Immature natural killer cell (primary cell): ENCODE measurements at places on chromosomes 3 and 15. TPM values are rescaled to one million over a fixed set of nuclear protein-coding genes. Genes with fewer than 3 reads are reported as not detected.

Gene SLC9C1
- polyA plus RNA-seq = not detected

Gene GOLGA6D
- not detected for polyA plus RNA-seq

Gene KLHL6
- polyA plus RNA-seq = 3.9 TPM

Gene DOCK3
- polyA plus RNA-seq = 0.06 TPM

Gene FBXL22
- not detected for polyA plus RNA-seq

DNA sequence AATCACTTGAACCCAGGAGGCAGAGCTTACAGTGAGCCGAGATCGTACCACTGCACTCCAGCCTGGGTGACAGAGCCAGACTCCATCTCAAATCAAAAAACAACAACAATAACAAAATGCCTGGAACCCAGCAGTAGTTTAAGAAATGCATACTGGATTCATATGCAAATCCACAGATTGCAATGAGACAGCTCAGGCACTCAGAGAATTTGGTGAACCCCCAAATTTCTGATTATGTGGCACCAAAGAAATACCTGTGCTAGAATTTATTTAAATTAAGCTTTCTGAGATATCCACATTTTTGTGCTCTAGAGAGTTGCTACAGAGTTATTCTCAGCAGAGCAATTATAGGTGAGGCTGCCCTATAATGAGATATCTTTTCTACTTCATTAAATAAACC is 29.7 kb downstream of the SPATA16 start:
- DNase-seq = no peak

DNA sequence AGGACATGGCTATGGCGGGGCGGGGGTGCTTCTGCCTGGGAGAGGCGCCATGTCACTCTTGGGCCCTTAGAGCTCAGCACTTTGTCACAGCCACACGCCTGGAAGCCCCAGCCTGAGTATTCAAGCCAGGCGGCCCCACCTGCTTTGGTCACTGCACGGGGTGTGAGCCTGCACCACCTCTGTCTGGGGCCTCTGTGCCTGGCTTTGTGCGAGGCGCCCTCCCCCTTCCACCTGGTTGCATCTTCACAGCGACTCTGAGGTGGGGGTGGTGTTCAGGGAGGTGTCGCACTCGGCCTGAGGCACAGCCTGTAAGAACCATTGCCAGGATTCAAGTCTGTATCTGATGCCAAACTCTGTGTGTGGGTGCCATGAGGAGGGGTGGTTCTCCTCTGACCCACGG is 24.1 kb downstream of the ACAD9 start:
- DNase-seq = no peak

DNA sequence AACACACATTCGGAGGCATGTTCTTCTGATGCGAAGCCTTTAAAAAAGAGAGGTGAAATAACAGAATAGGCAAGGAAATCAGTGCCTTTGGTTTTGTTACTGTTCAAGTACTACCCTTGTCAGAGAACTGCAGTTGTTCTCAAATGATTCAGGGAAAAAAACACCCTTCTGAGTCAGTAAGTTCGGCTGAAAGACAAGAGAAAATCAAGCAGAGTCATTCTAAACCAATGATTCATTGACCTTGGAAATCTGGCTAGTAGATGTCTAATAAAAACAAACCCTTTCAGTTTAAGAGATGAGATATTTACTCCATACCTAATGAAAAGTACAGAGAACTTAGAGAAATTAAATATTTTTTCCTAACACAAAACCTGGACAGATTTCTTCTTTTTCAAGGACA is 72.7 kb upstream of the ABI3BP start:
- DNase-seq = no peak

DNA sequence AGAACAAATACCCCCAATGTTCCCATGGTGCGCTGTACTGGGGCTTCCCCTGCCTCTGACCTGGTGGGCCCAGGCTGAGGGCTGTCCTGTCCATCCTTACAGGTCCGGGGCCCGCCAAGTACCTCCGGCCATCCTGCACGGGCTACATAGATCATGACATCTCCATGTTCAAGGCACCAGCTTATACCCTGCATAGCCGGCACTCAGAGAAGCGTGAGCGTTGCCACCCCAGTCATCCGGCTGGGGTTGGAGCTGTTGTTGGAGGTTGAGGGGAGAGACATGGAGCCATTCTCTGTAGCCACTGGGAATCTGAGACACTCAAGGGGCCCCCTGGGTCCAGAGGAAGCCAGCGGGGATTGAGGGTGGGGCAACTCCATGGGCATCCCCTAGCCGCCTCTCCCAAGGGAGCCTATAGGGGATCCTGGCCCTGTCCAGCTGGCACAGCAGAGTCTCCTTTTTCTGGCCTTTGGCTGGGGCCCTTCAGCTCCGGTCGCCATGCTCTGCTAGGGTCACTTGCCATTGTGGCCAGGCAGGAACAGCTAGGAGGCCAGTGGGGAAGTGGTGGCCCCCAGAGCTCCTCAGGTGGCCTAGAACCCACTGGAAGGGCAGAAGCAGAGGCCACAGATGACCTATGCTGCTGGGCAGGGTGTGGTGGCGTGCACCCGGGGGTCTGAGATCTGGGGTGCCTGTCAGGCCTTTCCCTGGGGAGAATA is 12.5 kb upstream of the CSPG4 start:
- no peak for DNase-seq

GRCh38 chr3:72334681-72335457 is 513.4 kb downstream of the SHQ1 start:
- DNase-seq = no peak

GRCh38 chr3:138944929-138945708 is 1.8 kb downstream of the FOXL2 start:
- no peak for DNase-seq

DNA sequence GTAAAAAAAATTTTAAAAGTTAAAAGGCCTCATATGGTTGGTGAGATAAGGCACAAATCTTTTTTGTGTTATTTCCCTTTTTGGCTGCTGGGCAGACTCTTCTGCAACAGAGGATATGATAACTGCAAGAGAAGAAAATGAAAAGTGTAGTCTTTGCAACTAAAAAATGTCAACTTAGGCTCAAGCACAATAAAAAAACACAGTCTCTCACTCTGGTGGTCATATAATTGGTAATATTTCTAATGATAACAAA is 15.4 kb downstream of the COMMD2 start:
- no peak for DNase-seq

DNA sequence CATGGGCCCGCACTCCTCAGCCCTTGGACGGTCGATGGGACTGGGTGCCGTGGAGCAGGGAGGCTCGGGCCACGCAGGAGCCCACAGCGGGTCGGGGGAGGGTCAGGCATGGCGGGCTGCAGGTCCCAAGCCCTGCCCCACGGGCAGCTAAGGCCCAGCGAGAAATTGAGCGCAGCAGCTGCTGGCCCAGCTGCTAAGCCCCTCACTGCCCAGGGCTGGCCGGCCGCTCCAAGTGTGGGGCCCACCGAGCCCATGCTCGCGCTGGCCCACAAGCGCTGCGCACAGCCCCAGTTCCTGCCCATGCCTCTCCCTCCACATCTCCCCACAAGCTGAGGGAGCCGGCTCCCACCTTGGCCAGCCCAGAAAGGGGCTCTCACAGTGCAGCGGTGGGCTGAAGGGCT is 259.4 kb downstream of the VGLL3 start:
- DNase-seq = no peak

DNA sequence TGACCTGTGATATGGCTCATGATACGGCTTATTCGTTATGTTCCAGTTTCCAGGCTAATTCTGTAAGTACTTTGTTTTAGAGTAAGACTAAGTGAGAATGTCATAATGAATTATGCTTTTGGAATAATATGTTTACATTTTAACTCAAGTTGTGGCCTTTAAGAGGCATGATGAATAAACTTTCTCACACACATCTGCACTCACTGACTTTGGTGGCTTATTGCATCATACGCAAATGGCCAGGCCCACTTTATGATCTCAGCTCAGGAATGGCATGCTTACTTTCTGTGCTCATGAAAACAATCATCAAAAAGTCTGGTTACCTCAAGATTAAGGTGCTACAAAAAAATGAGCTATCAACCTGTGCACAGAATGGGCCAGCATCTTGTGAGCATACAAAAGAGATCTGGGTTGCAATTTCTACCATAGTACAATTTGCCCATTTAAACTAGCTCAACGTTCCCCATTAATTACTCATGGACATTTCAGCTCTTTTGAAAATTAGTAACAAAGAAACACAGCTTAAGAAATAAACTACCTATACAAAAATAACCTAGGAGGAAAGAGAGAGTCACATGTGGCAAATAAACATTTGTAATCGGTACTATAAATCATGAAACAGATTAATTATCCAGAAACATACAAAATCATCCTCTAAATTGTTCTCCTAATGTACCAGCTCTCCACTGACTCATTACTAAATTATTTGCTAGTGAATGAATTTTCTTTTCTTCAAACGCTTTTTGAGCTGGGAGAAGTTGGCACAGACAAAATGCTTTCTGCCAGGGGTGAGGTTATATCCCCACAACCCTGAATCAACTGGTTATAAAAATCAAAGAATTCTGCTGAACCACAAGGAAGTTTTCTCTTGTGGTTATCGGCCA is 439.0 kb upstream of the ADAMTS9 start:
- no peak for DNase-seq

GRCh38 chr3:4355401-4356219 is 52.4 kb downstream of the SETMAR start:
- no peak for DNase-seq
